Naive thymus-derived CD8-positive, alpha-beta T cell (primary cell): ENCODE measurements at places on chromosomes 11 and 22.

GRCh38 chr11:8082391-8083087 lies 1.5 kb downstream of the TUB start:
- DNase-seq = no peak

DNA sequence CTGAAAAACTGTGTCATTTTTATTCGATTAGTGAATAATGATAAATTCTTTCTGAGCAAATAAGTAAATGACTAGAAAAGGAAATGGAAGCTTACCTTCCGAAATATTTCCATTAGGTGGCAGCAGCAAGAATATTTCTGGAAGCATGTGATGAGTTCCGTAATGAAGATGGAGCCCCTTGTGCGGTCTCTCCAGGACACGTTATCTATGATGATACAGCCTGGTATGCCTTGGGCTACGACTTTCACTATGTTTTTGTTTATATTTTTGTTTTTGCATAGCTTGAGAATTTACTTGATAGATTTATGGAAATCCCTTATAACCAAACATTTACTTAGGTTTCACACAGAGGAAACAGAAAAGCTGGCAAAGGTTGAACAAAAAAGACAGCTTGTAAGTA lies 25.7 kb downstream of the CASP5 start:
- no peak for DNase-seq

DNA sequence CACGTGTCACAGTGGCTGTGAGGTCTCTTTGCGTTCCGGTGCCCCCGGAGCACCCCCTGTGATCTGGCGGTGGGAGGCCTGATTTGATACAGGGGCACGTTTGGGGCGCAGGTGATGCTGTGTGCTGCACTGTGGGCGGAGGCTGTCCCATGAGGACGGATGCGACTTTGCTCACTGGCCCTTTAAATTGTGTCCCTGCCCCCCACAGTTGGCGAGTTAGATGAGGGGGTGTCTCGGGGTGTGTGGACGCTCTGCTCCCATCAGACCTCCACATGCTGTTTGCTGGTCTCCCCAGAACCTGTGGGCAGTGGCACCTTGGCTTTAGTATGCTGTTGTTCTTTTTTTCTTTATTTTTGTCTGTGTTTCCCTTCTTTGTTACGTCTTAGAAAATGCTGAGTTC lies 5.2 kb downstream of the ZBED4 start:
- no peak for DNase-seq

- peak; percentile 37 for DNase-seq
Observed at GRCh38 chr11:68682531-68682961, 1.8 kb upstream of the GAL start.

DNA sequence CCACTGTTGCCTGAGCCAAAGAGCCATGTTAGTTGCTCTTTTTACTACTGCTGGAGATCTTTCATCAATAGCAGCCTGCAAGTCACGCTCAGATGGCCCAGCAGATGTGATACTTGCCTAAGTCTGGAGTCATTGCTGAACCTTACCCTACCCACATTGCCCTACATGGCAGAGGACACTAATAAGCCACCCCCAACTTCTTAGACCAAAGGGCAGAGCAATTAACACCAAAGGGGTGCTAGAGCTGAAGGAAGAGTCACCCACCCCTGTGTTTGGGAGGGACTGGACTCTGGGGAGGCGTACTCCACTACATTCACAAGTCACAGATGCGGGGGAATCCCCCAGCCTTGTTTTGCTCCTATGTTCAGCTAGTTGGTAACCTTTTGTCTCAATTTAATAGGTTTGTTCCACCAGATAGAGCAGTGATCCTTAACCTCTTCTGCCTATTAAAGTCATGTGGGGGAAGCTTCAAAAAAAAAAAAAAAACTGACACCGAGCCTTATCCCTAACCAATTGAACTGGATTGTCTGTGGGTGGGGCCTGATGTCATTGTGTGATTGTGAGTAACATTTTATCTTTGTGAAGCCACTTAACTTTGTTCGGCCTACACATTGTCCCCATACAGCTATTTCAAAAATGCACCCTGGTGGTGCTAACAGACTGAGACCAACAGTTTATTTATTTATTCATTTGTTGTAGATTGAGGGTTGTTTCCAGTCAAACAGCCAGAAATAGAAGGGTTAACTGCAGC lies 13.1 kb downstream of the ADM start:
- DNase-seq = no peak

GRCh38 chr11:125514336-125515101 lies 18.5 kb upstream of the FEZ1 start:
- DNase-seq = peak; percentile 36

DNA sequence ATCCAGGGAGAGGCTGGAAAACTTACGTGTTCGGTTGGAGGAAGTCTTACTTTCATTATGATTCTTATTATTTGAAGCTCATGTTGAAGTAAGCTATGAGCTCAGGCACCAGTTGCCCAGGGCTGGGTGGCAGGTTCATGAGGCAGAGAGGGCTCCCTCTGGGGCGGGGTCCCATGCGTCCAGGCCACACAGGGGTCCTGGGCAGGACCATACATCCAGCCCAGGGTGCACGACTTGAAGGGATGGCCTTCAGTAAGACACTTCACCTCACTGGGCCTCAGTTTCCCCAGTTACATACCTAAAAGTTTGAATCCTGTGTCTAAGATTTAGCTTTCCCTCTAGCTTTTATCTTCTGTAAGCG lies 107.3 kb upstream of the B3GAT1 start:
- no peak for DNase-seq

DNA sequence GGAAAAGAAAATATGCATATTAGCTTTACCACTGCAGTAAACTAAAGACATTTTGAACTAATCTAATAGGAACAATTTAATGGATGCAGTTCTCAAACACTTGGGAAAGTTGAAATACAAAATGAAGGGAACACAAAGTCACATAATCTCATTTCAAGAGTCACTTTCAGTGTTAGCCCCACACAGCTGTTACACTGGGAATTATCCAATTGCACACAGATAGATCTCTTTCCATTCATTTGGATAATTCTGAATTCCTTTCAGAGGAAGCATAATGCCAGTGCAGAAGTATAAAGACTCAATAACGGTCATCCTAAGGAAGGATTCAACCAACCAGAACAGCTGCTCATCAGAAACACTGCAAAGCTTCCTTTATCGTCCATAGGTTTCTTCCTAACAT lies 173.3 kb downstream of the GRIA4 start:
- no peak for DNase-seq

- DNase-seq = no peak
Observed at GRCh38 chr11:20474176-20474881, 86.8 kb downstream of the PRMT3 start.

DNA sequence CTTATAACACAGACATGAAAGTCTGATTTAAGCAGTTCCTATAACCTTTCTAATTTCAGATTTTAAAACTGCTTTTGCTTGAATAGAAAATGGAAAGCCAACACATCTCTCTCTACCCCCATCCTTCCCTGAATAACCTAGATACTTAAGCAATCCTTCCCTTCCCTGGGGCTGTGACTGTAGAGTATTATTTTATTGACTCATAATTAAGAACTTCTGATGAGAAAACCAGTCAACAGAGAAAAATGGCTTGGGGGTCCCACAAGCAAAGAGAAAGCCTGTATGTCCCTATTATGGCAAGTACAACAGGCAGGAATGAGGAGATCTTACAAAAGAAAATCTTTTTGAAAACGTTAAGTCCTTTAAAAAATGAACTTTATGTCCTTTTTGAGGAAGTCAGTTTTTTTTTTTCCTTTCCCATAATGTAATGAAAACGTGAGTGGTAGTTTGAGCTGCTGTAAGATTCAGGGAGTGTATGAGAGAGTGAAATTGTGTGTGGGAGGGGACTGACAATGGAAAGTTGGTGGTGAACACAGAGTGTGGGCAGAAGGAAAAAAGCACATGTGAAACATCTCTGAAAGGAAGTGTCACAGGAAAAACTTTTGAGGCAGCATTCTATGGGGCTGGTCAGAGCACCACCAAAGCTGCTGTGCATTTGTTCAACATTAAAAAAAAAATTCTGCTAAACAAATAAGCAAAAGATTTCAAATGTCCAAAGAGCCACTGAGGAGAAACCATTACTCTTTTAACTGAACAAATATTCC lies 154.6 kb downstream of the MAML2 start:
- DNase-seq = no peak
